ENCODE measurements at places on chromosomes 4 and X.

- peak; percentile 89 for DNase-seq
These were observed 70.5 kb downstream of the SEC24D start for GRCh38 chr4:118765399-118765798.

DNA sequence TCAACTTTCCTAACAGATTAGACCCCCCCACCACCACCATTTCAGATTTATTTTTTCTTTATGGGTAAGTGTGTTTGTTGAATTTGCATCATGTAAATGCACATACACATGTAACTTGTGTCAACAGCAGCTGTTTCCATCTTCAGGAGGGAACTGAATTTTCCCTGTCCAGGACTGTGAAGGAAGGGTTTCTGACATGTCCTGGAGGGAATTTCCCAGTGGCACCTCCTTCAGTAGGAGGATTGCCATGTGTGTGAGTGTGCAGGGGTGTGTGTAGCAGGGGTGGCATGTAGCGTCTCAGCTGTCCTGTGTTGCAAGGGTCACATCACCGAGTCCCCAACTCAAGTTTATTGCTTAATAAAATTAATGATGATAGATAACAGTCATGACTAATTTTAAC lies 19.7 kb downstream of the HERC6 start:
- no peak for DNase-seq

GRCh38 chrX:53637479-53637878 lies 49.0 kb downstream of the HUWE1 start:
- no peak for DNase-seq

- DNase-seq, result no peak
These were observed 3.7 kb downstream of the DOCK11 start for GRCh38 chrX:118499295-118499694.

GRCh38 chrX:44874420-44875184 lies 1.6 kb downstream of the KDM6A start:
- no peak for DNase-seq

DNA sequence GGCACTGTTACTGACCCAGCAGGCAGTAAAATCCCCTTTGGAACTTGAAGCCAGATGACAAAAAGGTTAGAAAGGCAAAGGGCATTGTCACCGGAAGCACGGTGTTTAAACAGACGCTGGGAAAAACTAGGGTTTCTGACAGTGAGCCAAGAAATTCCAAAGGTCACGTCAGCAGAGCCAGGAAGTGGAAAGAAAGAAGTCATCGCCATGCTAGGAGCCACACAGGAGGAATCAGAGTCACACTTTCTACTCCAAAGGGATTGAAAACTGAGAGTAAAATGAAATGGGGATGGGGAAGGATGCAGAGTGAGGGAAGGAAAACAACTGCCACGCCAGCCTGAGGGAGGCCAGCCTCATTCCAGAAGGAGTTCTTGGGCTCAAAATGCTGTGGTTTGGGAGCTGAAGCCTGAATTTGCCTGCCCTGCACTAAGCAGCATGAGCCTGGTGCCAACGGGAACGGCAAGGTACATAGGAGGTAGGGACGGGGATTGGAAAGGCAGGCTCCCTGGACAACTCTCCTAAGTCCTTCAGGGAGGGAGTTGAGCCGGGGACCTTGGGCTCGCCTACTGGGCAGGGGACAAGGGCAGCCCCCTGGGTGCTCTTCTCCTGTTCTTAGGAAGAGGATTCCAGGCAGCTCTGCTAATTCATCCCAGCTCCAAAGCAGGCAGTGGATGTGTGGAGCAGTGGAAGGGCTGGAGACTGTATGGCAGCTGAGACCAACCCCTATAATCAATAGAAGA lies 66.8 kb downstream of the SOWAHB start:
- peak; percentile 61 for DNase-seq

DNA sequence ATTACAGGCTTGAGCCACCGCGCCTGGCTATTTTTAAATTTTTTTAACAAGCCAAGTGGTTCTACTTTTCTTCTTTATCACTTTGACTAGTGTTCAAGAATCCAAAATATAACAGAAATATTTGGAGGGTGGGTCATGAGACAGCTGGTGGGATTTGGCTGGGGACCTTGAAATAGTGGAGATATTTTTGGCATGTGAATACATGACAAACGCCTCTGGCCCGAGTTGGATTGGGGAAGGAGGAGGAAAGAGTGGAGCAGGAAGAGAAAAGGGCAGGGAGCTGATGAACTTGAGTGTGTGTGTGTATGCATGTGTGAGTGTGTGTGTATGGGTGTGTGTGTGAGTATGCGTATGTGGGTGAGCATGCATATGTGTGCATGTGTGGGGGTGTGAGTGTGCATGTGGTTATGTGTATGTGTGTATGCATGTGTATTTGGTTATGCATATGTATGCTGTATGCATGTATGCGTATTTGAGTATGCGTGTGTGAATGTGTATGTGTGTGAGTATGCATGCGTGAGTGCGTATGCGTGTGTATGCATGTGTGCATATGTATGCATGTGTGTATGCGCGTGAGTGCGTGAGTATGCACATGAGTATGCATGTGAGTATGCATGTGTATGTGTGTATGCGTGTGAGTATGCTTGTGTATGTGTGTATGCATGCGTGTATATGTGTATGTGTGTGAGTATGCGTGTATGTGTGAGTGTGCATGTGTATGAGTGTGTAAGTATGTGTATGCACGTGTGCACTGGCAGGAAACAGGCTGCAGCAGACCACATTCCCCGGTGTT lies 49.6 kb downstream of the JADE1 start:
- DNase-seq, result peak; percentile 51

DNA sequence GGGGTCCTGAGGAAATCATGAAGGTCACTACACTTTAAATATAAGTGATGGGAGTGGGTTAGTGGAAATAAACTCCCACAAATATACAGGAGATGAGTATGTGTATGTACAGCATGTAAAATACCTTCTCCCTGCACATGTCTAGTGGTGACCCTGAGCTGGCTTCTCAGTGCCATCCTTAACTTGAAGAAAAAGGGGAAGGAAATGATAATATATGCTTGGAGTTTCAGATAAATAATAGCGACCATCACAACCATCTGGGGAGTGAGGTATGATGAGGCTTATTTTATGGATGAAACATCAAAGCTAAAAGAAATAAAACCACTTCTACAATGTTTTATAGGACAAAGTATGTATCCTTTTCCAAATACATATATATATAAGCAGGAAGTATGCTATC lies 41.0 kb upstream of the SORBS2 start:
- no peak for DNase-seq

GRCh38 chr4:162265802-162266201 lies 102.0 kb upstream of the FSTL5 start:
- no peak for DNase-seq

DNA sequence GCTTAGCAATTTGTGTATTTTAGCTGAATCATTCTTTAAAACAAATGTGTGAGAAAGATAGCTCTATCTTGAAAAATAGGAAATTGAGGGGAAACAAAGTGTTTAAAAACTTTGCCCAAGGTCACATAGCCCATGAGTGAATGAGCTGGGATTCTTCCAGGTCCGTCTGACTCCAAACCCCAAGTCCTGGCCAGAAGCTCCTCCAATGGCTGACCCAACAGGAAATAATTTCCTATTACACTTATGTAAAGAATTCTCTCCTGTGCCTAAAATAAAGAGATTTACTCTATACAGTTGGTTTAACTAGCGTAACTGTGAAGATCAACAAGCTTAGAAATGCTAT lies 287.6 kb downstream of the ARHGAP24 start:
- peak; percentile 77 for DNase-seq

DNA sequence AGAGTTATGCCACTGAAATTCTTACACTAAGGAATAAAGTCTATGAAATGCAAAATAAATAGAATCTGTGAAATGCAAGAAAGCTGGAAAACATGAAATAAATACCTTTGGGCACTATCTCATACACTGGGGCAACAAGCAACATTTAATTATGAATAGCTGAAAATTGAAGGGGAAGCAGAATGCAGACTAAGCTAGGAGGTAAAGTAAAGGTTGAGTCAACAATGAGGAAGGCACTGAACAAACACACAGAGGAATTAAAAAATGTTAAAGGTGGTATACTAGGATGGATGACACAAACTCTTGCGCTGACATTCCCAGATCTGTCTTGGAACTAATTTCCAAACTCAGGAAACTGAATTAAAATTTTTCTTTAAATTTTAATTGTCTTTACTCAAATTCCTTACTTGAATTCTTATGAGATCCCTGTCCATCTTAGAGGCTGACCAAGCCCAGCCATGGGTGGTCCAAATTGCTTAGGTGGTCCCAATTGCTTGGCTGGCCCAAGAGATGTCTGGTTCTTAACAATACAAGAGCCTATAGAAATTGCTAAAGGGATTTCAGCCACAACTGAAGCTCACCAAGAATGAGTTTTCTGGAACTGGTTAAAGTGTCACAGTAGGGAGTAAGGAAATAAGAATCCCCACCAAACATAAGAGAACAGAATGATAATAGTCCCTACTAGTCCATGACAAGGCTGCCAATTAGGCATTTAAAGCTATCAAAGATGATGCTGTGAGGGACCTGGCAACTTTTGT lies 41.3 kb upstream of the ZCCHC13 start:
- no peak for DNase-seq

- no peak for DNase-seq
These were observed 514.0 kb upstream of the DIAPH2 start for GRCh38 chrX:96170626-96171025.

DNA sequence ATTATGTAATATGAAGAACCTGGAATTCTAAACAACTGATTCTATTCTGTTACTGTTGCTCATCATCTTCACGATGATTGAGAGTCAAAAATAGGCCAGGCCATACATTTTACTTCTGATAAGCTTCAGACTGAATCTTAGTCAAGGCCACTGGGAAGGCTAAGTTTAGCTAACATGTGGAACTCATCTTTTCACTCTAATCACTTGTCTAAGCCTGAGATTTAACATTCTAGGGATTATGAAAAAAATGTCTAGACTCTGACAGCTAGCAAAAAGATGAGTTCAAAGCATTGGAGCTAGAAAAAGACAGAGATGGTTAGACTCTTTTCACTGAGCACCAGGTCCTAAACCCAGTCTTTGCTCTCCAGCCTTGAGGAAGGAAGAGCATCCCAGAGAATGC lies 656.2 kb upstream of the IGFBP7 start:
- DNase-seq, result no peak

DNA sequence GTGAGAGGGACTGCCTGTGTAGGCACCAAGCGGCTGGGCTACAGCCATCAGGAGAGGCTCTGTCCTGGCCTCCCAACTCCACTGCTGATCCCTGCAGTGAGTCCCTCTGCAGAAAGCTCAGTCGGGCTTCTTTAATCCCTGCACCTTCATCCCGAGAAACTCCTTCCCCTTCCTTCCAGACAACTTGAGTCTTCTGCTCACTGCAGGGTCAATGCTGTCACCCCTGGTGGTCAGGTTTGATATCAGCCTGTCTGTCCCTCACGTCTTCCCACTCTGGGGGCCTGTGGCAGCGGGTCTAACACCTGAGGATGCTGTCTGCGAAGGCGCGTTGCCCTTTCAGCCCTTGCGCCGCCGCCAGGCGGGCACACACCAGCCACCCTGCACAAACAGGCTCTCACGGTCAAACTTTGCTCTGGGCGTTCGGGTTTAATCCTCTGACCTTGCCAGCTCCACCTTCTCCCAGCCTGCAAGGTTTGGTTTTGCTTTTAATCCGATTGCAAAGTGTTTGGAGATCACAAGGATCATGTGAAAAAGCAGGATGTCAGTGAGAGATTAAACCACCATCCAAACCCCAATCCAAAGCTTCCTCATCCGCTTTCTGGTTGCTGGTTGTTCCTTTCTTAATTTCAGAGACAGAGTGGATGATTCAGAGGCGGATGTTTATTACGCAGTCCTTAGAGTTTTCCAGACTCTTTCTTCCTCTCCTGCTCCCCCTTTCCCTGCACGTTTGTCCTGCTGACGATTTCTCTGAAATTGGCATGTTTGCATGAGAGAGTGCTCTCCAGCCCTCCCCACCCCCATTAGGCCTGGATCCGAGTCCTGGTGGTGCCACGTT lies 74.8 kb upstream of the SLC34A2 start:
- no peak for DNase-seq

- DNase-seq, result no peak
These were observed 9.3 kb downstream of the TMEM144 start for GRCh38 chr4:158219623-158220022.

GRCh38 chr4:150906987-150907633 lies 108.0 kb downstream of the LRBA start:
- no peak for DNase-seq

DNA sequence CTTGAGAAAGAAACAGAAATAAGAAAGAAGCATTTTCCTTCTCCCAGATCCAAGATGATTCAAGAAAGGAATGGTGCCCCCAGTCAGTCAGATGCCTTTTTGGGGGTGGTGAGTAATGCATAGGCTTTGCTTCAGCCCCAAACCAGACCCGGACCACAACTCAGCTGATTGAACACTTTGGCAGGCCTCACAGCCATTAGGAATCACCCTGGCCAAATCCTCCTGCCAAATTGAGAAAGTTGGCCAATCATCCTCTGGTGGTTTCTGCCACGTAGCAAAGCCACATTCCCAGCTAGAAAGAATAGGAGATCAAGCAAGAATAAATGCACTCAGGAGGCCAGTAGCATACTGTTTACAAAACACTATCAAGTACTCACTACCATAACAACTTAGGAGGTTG lies 33.7 kb downstream of the FRMD7 start:
- DNase-seq, result no peak

DNA sequence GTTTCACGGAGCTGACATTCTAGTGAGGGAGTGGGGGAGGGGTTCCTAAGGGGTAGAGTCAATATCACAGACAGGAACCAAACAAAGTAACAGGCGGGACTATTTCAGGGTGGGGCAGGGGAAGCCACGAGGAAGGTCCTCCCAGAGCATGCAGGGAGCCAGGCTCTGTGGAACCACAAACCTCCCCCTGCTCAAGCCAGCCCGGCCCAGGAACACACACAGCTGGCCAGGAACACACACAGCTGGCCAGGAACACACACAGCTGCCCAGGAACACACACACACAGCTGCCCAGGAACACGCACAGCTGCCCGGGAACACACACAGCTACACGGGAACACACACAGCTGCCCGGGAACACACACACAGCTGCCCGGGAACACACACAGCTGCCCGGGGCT lies 24.8 kb downstream of the EVC2 start:
- no peak for DNase-seq

DNA sequence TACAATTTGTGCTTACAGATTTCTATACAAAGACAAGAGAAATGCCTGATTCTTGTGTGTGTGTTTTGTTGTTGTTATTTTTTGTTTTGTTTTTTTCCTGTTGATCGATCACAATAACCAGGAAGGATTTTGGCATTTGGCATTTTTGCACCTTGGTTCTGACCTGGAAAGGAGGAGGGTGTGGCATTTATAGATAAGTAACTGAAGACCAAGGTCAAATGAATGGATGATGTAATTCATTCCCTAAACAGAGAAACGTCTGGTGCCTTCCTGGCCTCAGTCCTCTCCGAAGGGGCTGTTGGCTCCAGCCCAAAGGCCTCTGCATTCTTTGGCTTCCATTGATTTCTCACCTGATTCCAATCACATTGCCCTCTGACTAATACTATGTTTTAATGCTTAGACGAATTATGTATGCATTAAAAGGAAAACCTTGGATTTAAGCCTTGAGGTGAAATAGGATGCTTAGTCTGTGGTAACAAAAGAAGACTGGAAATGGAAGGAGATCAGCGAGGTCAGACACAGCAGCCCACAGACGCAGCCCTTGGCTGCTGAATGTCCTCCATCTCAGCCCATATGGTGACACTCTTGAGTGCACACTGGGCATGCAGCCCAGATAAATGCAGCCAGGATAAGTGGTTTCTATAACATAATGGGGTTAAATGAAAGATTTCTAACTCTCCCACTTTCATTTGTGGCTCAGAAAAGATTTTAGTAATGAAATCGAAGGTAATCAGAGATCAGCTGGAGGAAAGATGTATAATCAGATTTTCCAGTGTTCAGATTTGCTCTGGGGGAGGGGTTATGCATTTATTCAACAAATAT lies 60.5 kb upstream of the TRIM2 start:
- no peak for DNase-seq

GRCh38 chrX:132219343-132219768 lies at the start of gene RAP2C:
RAP2C (minus strand) TSS chrX:132219447; CDS start chrX:132217268, 2,179 bp downstream.
- DNase-seq, result no peak

GRCh38 chrX:108186811-108187210 lies 95.2 kb downstream of the ATG4A start:
- peak; percentile 74 for DNase-seq
